ENCODE measurements at places on chromosomes 7 and 10. TPM values are rescaled to one million over a fixed set of nuclear protein-coding genes. Genes with fewer than 3 reads are reported as not detected.

CRHR2 gene
- polyA plus RNA-seq: 0.06 TPM

LRRC18 gene
- not detected for polyA plus RNA-seq

ACTR3C gene
- polyA plus RNA-seq: 8.0 TPM

FAM25C gene
- not detected for polyA plus RNA-seq

Measured in esophagus (tissue), 2 donors.